ENCODE measurements at places on chromosomes 12 and 14.

GRCh38 chr12:116719731-116720528 lies 17.9 kb downstream of the SPRING1 start:
- no peak for DNase-seq

- DNase-seq: no peak
These were observed 279.7 kb upstream of the SOX5 start for GRCh38 chr12:24229031-24229700.

GRCh38 chr12:44058366-44058765 lies 222.5 kb downstream of the TMEM117 start:
- DNase-seq: no peak

DNA sequence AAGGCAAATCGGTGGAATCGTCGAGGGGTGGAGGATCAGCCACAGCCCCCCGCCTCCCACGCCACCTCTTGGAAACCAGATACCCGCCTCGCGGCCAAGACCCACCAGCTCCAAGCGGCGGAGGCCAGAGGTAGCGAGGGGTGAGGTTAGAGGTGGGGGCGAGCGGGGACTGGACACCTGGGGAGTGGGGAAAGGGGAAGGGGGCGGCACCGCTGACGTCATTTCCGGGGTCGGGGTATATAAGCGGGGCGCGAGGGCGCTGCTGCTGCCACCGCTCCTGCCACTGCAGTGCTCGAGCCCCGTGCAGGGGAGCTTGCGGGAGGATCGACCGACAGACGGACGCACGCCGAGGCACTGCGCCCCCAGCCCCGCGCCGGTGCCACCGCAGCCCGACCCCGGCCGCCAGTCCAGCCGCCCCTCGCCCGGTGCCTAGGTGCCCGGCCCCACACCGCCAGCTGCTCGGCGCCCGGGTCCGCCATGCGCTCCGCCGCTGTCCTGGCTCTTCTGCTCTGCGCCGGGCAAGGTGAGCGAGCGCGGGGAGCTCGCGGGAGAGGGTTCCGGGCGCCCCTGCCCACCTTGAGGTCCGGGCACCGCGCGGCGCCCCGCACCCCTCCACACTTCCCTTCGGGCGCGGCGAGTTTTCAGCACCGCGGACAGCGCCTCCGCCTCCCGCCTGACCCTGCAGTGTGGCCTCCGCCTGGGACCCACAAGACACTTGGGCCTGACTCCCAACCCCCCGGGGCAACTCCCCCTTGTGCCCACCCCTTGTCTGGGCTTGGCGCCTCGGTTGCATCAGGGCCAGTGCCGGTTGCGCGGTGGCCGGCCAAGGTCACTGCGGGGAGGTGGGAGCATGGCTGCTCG lies at the start of gene CHGA:
Gene CHGA (plus strand): TSS at position 268 of the 861 bp plus-strand sequence. CDS start 210 bp downstream, at position 478.
- DNase-seq: peak; percentile 36

- DNase-seq: no peak
These were observed 481.6 kb downstream of the PCNX1 start for GRCh38 chr14:71388862-71389261.

- no peak for DNase-seq
These were observed 447.5 kb downstream of the PCNX1 start for GRCh38 chr14:71354801-71355200.

DNA sequence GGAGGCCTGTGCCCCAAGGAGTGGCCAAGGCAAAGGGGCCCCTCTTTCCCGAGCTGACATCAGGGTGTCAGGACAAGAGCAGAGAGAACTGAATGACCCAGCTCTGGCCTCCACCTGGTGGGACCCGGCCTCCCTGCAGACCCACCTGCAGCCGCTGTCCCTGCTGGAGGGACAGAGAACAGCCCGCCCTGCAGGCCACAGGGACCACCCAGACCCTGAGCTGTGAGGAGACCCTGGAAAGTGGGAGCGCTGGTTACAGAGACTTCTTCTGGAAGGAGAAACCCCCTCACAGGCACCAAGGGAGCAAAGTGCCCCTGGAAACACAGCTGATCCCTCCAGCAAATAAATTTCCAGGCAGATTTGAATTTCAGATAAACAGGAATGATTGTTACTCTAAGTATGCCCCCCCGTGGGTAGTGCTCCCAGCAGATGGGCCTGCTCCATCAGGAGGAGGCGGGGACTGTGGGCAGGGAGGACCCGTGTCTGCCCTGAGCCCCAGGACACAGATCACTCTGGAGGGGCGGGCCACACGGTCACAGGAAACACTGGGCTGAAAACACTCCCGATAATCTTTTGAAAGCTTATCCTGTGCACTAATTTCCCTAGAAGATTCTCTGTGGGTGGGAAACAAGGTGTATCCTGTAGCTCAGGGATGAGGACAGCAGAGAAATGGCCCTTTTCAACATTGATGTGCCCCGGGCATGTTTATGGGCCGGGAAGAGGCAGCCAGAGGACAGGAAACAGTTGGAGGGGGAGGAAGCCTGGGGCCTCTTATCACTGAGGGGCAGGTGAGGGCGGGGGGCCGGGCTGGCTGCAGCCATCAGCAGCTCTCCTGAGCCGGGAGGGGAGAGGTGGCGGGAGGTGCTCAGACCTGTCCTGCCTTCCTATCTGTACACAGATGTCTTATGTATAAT lies 276.0 kb downstream of the ADGRD1 start:
- DNase-seq: no peak

GRCh38 chr12:98644433-98644711 lies 216 bp downstream of the IKBIP start:
- no peak for DNase-seq

- DNase-seq: no peak
These were observed 188.1 kb downstream of the SNAPC1 start for GRCh38 chr14:61950340-61950739.

GRCh38 chr12:39831587-39832315 lies 212.1 kb upstream of the ABCD2 start:
- peak; percentile 77 for DNase-seq

GRCh38 chr12:56632701-56633467 lies 2.8 kb upstream of the BAZ2A start:
- DNase-seq: no peak

GRCh38 chr12:30134229-30134628 lies 350.5 kb upstream of the TMTC1 start:
- peak; percentile 24 for DNase-seq

GRCh38 chr14:89435892-89436656 lies 19.0 kb upstream of the FOXN3 start:
- no peak for DNase-seq

DNA sequence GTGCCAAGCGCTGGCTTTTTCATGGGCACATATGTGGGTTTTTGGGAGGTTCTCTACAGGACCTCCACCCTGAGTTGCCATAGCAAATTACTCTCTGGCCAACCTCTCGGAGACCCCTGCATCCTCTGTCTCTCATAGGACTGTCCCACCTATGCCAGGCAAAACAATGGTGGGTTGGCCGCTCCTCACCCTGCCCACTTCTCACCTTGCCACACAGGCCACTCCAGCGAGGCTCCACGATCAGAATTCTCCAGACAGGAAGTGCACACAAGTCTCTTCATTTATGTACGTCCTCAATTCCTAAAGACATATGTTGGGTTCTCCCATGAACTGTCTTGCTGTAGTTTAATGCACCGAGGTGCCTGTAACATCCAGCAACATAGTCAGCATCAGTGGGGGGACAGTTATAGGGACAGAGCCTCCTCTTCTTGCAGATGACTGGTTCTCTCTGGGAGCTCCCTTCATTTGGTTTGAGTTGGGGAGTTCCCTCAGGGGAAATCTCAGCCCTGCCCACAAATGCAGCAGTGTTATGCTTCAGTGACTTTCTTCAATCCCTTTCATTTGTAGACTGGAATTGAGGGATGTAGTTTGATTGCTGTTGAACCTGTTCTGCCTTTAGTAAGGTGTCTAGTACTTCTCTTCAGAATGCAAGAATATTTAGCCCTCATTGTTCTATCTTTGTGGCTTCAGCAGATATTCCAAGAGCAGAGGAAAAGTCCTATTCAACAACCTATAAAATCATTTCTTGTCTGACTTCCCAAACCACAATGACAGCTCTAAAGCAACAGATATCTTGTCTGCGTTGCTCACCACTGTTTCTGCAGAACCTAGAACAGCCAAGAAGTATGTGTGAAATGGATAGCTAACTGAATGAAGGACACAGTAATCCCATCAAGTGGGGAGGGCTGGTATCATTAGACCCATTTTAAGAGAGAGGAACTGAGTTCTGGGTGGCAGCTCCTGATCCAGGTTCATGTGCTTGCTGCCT lies 2.8 kb upstream of the LTBP2 start:
- no peak for DNase-seq

- DNase-seq: peak; percentile 24
These were observed 100.1 kb downstream of the PAH start for GRCh38 chr12:102816816-102817434.

DNA sequence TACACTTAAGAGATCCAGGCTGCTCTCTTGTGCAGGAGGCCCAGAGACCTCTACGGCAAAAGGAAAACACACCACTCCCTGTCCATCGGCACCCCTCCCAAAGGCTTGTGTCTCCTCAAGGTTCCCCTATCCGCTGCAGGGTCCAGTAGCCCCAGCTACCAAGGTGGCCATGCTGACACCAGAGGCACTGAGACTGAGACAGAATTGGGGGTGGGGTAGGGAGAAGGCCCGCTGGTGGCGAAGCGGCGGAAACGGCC lies 590 bp downstream of the DDIT3 start:
- DNase-seq: no peak

DNA sequence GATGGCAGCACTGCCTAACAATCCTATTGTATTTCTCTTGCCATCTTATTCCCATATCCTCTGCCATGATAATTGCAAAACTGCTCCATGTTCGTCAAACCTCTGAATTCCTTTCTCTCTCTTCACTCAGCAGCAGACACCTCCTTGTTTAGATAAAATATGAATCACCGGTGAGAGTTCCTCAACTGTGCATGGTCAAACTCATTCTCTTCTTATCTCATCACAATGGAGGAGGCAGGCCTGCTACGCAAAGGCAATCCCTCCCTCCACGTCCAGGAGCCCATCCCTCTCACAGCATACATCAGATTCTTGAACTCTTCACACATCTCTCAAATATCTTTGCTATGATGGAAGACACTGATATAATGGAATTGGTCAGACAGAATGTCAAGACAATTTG lies 90.1 kb upstream of the DAAM1 start:
- no peak for DNase-seq

DNA sequence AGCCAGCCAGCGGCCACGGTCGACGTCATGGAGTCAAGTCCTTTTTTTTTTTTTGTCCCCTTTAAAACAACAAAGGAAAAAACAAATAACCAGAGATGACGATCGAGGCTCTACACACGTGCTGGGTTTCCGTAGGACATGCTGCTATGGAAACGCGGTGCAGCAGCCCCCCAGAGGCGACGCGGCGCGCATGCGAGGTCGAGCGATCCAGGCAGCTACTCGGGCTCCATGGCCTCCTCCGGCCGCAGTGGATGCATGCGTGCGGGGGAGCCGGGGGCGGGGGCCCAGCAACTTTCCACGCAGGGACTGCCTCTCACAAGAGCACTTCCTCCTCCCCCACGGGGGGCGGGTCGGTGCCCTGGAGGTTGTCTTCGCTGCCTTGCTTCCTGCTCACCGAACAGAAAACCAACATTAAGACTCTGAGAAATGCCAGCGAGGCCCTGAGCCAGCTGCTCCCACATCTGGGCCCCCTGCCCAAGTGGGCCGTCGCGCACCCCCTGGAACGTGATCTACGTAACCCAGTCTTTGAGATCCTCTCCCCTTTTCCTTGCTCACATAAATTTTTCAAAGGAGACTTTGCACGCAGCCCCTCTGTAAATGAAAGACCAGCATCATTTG lies 30.7 kb downstream of the P2RX4 start:
- no peak for DNase-seq

DNA sequence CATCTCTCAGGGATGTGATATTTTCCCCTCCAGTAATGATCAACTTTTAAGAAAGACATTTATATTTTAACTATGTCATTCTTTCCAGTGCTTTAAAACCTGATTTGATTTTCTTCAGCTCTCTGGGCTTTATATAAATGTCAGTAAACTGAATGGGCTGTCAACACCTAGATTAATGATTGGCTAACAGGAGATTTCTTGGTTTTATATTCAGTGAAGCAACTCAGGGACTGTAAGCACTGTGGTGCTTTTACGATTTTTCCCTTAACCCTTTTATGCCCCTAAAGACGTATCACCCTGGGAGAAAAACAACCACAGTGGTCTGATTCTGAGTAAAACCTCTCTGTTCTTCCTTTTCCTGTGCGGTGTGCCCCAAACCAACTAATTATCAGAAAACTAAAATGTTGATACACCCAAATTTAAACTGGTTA lies 38.0 kb downstream of the PTGER2 start:
- no peak for DNase-seq

GRCh38 chr14:95703805-95704204 lies 10.1 kb downstream of the TCL1A start:
- no peak for DNase-seq

DNA sequence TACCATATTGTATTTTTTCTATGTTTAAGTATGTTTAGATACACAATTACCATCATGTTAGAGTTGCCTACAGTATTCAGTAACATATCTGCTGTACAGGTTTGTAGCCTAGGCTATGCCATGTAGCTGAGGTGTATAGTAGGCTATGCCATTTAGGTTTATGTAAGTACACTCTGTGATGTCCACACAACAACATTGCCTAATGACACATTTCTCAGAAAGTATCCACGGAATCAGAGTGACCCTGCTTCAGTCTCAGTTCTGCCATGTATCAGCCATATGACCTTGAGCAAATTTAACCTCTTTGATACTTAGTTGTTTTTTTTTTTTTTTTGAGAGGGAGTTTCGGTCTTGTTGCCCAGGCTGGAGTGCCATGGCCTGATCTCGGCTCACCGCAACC lies 12.7 kb downstream of the SUSD6 start:
- DNase-seq: no peak

DNA sequence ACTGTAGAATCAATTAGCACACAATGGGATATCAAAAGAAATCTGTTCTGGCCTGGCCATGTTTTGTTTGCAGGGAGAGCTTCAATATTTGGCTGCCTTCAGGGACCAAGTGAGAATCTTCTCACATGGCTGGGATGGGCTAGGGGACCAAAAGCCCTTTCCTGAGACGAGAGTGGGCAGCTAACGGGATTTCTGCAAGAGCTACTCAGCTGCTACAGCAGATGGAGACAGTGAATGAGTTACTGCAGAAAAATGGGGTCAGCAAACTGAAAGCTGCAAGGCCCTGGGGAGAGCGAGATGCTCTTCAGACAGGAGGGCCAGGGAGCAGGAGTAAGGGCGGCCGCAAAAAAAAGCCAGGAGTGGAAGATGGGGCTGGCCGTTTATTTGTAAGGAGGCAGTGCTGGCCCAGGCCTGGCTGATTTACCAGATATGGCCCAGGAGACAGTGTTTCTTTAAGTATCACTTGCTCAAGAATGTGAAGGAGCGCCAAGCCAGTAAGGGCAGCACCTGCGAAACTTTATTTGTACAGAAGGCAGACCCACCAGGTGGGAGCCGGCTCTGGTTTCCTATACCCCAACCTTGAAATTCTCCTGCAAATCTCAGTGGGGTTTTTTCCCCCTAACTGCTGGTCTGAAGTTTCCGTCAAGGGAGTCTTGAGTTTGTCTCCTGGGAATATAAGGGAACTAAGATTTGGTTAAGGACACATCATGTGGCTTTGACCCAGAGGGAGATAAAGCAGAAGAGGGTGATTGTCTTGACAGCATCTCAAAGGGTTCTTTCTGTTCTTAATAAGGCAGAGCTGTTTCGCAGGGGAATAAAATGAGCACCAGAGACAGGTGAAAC lies 57.8 kb downstream of the SSH1 start:
- no peak for DNase-seq
